Endothelial cell of umbilical vein (primary cell): ENCODE measurements at places on chromosomes 1 and 21. TPM values are rescaled to one million over a fixed set of nuclear protein-coding genes. Genes with fewer than 3 reads are reported as not detected.

GRCh38 chr1:115678141-115678540 is 36.4 kb downstream of the VANGL1 start:
- DNase-seq = no peak

Gene CD1E
- not detected in 2 replicates for total RNA-seq

DNA sequence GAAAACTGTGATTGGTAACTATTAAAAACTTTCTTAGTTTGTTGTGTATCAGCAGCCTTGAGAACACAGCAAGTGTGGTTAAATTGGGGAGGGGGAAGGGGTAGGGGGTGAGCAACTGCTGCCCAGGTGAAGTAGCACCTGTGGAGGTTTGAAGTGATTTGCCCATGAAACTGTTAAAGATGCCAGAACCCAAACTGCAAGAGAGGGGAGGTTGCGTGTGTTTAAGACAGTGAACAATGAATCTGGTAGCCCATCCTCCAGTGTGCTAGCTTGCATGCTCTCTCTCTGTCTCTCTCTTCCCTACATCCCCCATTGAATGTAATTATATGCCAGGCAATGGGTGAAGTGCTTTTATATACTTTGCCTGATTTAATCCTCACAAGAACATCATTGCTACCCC is 154.7 kb downstream of the RUNX1 start:
- no peak for DNase-seq

Gene TEDDM1
- not detected in 2 replicates for total RNA-seq

DNA sequence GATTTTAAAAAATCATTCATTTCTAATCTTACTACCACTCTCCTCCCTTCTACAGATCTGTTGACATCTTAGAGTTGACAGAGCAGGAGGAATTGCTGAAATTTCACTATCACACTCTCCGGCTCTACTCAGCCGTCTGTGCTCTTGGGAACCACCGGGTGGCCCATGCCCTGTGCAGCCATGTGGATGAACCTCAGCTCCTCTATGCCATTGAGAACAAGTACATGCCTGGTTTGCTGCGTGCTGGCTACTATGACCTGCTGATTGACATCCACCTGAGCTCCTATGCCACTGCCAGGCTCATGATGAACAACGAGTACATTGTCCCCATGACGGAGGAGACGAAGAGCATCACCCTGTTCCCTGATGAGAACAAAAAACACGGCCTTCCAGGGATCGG is 276.7 kb downstream of the ZP4 start:
- no peak for DNase-seq

Gene GNAT2
- 0.30 TPM in 1 of 2 replicates, not detected in the other for total RNA-seq

Gene C1orf115
- 15.8 and 16.4 TPM in 2 replicates for total RNA-seq

GRCh38 chr1:19179597-19180264 is 30.3 kb downstream of the UBR4 start:
- DNase-seq = peak; percentile 39

- peak; percentile 73 for DNase-seq
Measured at GRCh38 chr1:152036267-152037216, at the start of gene S100A11. TSS of gene S100A11 (minus strand) at chr1:152037004. CDS start at chr1:152036915, 89 bp downstream.

Gene OPRD1
- not detected in 2 replicates for total RNA-seq

DNA sequence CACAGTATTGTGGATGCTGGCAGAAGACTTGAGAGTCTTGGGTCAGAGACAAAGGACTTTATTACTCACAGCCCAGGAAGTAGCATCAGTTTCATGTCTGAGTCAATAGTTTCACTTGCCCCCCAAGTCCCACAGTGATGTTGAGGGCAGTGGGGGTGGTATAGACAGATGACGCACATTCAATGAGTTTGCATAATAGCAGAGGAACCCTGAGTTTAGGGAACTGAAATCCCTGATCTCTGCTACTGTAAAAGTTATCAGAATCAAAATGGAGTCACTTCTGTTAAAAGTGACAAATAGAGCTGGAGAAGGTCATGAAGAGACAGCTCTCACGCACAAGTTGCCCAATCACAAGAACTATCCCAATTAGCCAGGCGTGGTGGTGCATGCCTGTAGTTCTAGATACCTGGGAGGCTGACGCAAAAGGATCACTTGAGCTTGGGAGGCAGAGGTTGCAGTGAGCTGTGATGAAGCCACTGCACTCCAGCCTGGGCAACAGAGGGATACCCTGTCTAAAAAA is 11.5 kb upstream of the HCRTR1 start:
- no peak for DNase-seq

Gene VWA5B1
- total RNA-seq = not detected in 2 replicates

DNA sequence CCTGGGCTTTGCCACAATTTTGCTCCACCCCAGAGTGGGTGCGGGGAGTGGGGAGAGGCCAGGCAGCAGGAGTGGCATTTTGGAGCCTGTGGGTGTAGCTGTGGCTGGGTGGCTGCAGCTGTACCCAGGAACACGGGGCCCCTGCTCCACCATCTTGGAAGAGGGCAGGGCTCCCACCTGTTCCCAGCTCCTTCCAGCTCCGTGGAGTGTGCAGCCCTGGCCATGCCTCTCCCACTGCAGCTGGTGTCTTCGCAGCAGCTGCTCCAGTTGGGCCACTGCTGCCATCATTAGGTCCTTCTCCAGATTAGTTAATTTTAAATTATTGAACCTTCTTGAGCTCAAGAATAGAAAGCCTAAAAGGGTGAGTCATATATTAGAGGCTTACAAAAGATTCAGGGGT is 17.6 kb downstream of the FAM20B start:
- DNase-seq = no peak

DNA sequence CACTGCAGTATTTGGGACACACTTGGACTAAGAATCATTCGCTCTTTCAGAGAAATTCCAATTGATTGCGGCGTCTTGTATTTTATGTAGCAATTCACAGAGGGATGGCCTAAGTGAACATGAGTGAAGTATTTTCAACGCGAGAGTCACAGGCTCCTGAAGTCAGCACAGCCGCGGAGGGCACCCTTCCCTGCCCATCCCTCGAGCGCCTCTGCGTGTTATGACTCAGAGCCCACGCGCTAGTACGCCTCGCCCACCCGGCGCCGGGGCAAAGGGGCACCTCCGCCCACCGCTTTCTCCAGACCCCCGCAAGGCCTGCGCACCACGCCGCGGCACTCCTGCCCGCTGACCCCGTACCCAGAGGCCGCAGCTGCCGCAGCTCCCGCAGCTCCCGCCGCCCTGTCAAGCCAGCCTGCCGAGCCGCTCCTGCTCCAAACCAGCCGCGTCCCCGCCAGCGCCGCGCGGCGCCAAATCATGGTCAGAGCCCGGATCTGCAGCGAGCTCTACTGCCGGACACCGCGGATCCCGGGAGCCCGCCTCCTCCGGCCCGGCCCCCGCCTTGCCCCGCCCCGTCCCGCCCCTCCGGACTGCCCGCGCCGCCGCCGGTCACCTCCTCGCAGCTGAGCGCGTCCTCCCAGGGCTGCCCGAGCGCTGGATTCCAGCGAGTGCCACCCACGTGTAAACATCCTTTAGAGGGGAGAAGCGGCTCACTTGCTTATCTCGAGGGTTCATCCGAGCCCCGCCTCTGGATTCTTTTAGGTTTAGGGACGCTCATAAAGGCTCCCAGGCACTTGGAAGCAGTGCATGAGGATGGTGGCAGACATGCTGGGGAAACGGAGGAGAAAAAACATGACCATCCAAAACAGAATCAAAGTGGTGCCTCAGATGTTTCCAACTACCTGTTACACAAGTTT is at the start of gene GLRX2:
Gene GLRX2, minus strand, starts transcription at position 508 of the 914 bp plus-strand sequence. Its CDS starts 32 bp downstream, at position 476.
- peak; percentile 90 for DNase-seq

- no peak for DNase-seq
Measured at GRCh38 chr21:16838331-16838730, 674.5 kb upstream of the CXADR start.

DNA sequence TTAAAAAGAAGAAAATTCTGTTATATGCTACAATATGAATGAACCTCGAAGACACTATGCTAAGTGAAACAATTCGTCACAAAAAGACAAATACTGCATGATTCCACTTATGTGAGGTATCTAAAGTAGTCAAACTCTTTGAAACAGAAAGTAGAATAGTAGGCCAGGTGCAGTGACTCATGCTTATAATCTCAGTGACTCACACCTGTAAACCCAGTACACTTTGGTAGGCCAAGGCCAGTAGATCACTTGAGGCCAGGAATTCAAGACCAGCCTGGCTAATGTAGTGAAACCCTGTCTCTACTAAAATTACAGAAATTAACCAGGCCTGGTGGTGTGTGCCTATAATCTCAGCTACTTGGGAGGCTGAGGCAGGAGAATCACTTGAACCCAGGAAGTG is 25.7 kb downstream of the EPHA10 start:
- DNase-seq = no peak
